GM23338 (cell line): ENCODE measurements at places on chromosomes 13 and 19. TPM values are rescaled to one million over a fixed set of nuclear protein-coding genes. Genes with fewer than 3 reads are reported as not detected.
A peak's percentile ranks its signal among the peaks of the same experiment; 100 is the strongest.

DNA sequence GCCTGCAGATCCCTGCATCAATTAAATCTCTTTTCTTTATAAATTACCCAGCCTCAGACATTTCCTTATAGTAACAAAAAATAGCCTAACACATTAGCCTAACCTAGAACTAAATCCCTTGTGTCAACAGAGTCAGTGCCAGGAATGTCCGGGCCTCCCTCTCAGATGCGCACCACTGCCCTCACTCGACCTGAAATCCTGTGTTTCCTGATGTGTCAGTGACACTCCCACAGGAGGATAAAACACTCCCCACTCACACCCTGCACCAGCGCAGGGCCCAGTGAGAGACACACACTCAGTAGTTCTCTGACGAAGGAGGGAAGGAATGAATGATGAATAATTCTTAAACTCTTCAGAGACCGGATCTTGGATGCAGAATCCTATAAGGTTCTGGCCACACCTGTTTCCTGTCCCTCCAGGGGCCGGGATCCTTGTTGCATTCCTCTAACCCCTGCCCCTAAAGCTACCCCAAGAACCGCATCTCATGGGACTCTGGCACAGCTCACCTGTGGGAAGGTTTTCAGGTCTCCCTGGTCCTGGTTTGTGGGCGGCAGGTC is 3.1 kb downstream of the CEACAM3 start:
- no peak for DNase-seq
- H3K36me3 ChIP-seq = no peaks in the 10 kb centered on the region
- H3K4me1 ChIP-seq = no peaks in the 10 kb centered on the region
- H3K27ac ChIP-seq = no peak overlapping the region
- H3K4me3 ChIP-seq = no peak overlapping the region

DNA sequence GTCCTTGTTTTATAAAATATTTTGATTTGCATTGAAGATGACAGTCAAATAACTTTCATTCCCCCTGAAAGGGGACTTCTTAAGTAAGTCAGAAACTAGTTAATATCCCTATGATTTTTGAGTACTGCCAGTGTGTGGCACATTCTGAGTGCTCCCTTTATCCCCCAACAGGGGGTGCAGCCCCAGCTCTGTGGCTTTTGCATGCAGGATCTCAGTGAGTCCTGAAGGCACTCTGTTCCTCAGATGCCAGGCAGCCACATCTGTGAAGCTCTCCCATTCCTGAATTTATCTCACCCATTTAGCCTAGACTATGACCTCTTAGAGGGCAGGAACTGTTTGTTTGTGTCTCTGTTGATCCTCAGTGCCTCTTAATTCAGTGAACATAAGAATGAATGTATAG is 123.1 kb downstream of the CDK8 start:
- H3K4me1 ChIP-seq = no peaks in the 10 kb centered on the region; the same call in 1 of the 2 replicates
- no peaks in the 10 kb centered on the region for H3K36me3 ChIP-seq
- DNase-seq = peak; percentile 81
- H3K27me3 ChIP-seq = no peaks in the 10 kb centered on the region

DNA sequence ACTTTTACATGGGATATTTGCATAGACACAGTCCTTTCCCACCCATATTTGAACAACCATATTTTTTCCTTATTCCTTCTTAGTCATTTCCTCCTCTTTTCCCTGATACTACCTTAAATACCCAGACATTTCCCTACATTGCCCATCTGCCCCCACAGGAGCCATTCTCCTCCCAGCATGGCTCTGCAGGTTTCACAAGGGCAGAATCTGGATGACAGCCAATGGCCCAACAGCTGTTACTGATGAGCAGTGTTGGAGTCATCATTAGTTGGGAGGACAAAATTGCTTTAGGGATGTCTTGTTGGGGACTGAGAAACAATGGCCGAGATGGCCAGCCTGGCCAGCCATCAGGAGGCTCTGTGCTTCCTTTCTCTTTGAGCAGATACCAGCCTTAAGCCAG is 209.5 kb downstream of the KLF5 start:
- H3K4me1 ChIP-seq = no peaks in the 10 kb centered on the region
- H3K36me3 ChIP-seq = no peaks in the 10 kb centered on the region
- H3K4me3 ChIP-seq = no peak overlapping the region
- no peak for DNase-seq
- no peak overlapping the region for H3K27ac ChIP-seq
- H3K27me3 ChIP-seq = no peaks in the 10 kb centered on the region

DNA sequence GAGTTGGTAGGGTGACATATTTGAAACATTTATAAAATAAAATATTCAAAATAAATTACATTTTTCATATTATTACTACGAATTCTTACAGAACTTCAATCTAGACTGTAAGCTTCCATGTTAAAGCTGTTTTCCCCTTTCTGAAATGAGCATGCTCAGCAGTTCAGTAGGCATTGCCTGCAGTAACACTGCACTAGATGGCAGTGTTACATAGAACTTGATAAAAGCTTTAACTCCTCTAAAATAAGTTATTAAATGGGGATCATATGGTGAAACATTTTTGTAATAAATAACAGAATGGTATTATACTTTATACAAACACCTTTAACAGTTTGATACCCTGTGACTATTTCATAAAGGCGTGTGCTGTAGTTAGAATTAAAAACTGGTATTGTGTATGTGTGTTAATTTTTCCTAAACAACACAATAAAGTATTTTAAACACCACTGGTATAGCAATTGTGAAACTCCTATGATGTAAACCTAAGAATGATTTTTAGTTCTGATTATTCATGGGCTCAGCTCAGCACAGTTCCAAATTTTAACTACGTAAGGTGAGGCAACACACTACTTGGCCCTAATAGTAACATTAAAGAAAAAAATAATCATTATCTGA is 11.6 kb upstream of the GPR18 start:
- H3K27me3 ChIP-seq = no peaks in the 10 kb centered on the region
- H3K4me3 ChIP-seq = no peak overlapping the region
- H3K36me3 ChIP-seq = no peaks in the 10 kb centered on the region; the same call in 1 of the 2 replicates
- DNase-seq = peak; percentile 41

- H3K36me3 ChIP-seq = no peaks in the 10 kb centered on the region
- H3K27me3 ChIP-seq = no peaks in the 10 kb centered on the region
- no peak overlapping the region for H3K4me3 ChIP-seq
- DNase-seq = no peak
- no peaks in the 10 kb centered on the region for H3K4me1 ChIP-seq
Measured at GRCh38 chr13:74246487-74246886, 112.3 kb upstream of the KLF12 start.

Gene CCDC70
- total RNA-seq = not detected in 2 replicates

- H3K4me1 ChIP-seq = peaks cover 15% of the 10 kb centered on the region
- H3K27ac ChIP-seq = no peak overlapping the region
- H3K27me3 ChIP-seq = no peaks in the 10 kb centered on the region
Measured at GRCh38 chr13:94416454-94417080, 62.9 kb downstream of the DCT start.

Gene SELENOV
- total RNA-seq = 8.7 and 13.8 TPM in 2 replicates

Gene FCGBP
- total RNA-seq = 3.0 and 3.6 TPM in 2 replicates

DNA sequence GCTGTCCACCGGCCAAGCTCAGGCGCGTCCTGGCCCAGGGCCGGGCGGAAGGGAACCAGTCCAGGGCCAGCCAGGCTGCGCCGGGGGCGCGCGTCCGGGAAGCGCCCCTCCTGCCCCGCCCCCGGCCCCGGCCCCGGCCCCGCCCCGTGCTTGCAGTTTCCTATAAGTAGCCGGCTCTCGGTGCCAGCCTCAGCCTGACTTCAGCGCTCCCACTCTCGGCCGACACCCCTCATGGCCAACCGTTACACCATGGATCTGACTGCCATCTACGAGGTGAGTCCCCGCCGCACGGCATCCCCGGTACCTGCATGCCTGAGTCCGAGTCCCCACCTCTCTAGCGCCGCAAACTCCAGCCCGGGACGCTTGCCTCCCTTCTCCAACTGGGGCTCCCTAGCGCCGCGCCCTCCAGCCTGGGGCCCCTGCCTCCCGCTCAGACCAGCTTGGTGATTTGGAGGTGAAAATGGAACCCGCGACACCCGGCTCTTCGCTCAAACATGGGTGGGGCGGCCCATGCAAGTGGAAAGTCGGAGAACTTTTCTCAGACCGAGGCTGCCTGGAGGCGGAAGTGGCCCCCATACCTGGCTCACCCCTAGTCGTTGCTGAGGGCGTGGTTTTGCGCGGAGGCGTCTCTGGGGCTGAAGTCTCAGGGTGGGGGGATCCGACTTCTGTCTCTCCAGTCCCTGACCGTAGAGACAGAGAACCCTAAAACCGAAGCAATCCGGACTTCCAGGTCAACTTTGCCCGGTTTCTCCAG is at the start of gene ZFP36:
TSS of gene ZFP36 (plus strand) at position 192 of the 754 bp plus-strand sequence. CDS start at position 250, 58 bp downstream.
- no peaks in the 10 kb centered on the region for H3K36me3 ChIP-seq
- peak within 1 kb of the TSS; percentile 99 for H3K4me3 ChIP-seq
- DNase-seq = peak; percentile 83

- H3K36me3 ChIP-seq = no peaks in the 10 kb centered on the region
- peaks cover 8% of the 10 kb centered on the region; the same call in 1 of the 2 replicates for H3K4me1 ChIP-seq
- no peak for DNase-seq
Measured at GRCh38 chr13:105441051-105441750, 1094.3 kb downstream of the EFNB2 start.

- H3K27ac ChIP-seq = no peak overlapping the region
- H3K36me3 ChIP-seq = no peaks in the 10 kb centered on the region
- H3K27me3 ChIP-seq = no peaks in the 10 kb centered on the region
- no peak overlapping the region for H3K4me3 ChIP-seq
- DNase-seq = no peak
Measured at GRCh38 chr13:29613101-29613500, 17.6 kb upstream of the SLC7A1 start.

Gene BEST2
- total RNA-seq = 7.5 and 10.4 TPM in 2 replicates

Gene SSC5D
- total RNA-seq = 0.69 and 1.2 TPM in 2 replicates

Gene MUC16
- 0.16 and 0.42 TPM in 2 replicates for total RNA-seq

DNA sequence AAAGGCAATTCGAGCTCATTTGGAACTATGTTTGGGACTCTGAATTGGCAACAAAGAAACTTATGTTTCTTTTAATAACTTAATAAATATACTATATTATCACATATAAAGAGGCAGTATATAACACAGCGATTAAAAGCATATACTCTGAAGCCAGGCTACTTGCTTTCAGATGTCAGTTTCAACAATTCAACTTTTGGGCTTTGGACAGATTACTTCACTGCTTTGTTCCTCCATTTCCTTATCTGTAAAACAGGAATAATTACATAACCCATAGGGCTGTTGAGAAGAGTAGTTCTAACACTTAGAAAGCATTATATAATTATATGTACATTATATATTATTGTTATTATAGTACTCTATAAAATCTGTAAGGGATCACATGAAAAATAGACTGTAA is 107.2 kb downstream of the EDNRB start:
- no peaks in the 10 kb centered on the region for H3K27me3 ChIP-seq
- DNase-seq = no peak
- no peaks in the 10 kb centered on the region for H3K36me3 ChIP-seq
- H3K4me1 ChIP-seq = no peaks in the 10 kb centered on the region
- H3K4me3 ChIP-seq = no peak overlapping the region

Gene MAST1
- total RNA-seq = 13.4 and 19.9 TPM in 2 replicates

DNA sequence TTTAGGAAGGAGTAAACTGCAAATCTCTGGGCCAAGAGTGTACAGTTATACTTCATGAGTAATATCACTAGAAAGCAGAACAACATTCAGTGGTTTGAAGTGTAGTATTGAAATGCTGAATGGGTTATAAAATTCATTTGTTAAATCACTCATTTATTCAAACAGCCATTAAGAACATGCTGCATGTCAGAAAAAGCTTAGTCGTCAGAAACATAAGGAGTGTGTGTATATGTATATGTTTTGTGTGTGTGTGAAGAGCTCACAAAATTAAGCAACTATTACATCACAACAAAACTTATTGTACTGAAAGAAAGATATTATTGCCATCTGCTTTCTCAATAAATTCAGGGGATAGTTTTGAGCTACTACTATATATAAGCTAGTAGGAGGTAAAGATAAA is 165.4 kb upstream of the PCDH9 start:
- H3K27ac ChIP-seq = no peak overlapping the region

GRCh38 chr13:31227870-31228269 is 28.1 kb downstream of the B3GLCT start:
- H3K36me3 ChIP-seq = no peaks in the 10 kb centered on the region
- H3K27me3 ChIP-seq = no peaks in the 10 kb centered on the region
- peak; percentile 24 for DNase-seq
- no peak overlapping the region for H3K27ac ChIP-seq

DNA sequence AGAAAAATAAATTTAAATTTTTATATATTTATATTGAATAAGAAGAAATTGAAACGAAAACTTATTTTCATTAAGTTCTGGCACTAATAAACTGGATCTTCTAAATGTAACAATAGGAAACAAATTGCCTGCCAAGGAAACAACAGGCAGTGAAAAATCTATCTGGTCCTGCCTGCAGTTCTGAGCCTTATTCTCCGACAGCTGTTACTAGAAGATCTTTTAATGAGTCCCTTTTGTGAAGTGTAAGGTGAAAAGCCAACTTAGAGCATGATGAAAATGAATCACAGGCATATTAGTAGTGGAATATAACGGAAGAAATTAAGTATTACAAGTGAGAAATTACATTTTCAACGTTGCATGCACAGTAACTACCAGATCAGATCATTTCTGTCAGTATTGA is 1002.7 kb upstream of the PCDH20 start:
- no peak for DNase-seq
- H3K4me3 ChIP-seq = no peak overlapping the region
- no peak overlapping the region for H3K27ac ChIP-seq
- H3K4me1 ChIP-seq = no peaks in the 10 kb centered on the region
- no peaks in the 10 kb centered on the region for H3K36me3 ChIP-seq
- no peaks in the 10 kb centered on the region for H3K27me3 ChIP-seq

GRCh38 chr13:29846475-29847256 is 3.8 kb downstream of the UBL3 start:
- H3K36me3 ChIP-seq = no peaks in the 10 kb centered on the region
- H3K4me3 ChIP-seq = peak overlapping the region; percentile 50
- H3K4me1 ChIP-seq = peaks cover 52% of the 10 kb centered on the region
- DNase-seq = no peak
- no peak overlapping the region for H3K27ac ChIP-seq
